ENCODE measurements at places on chromosomes 16 and 17.

GRCh38 chr17:38899421-38899820 is 26.0 kb upstream of the LASP1NB start:
- no peak for DNase-seq

DNA sequence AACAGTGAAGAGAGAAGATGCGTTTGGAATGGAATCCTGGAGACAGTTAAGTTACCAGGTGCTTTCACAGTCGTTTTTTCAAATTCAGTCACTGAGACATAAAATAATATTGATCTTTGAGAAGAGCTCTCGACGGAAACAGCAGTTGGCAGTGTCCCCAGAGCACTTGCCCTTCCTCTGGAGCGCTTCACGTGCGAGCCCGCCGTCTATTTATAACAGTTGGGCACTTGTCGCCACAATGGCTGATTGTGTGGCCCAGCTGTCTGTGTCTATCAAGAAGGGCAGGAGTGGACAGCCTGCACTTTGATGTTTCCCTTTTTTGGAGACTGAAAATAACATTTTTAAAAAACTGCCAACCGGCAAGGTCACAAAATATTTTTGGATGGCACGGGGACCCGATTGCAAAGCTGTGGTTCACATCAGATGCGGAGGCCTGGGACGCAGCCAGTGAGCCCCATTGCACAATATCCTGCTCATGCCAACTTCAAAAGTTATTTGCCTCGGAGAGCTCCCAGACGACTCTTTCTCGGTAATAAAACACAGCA is 62.9 kb downstream of the ADCY9 start:
- DNase-seq: no peak

GRCh38 chr16:84088695-84089395 is 27.9 kb downstream of the MBTPS1 start:
- no peak for DNase-seq

- no peak for DNase-seq
Measured at GRCh38 chr16:35862242-35862641, 2402.8 kb downstream of the TP53TG3F start.

GRCh38 chr17:17749921-17750320 is 68.7 kb downstream of the RAI1 start:
- no peak for DNase-seq

- DNase-seq: no peak
Measured at GRCh38 chr16:65660390-65660789, 538.5 kb upstream of the CDH11 start.

DNA sequence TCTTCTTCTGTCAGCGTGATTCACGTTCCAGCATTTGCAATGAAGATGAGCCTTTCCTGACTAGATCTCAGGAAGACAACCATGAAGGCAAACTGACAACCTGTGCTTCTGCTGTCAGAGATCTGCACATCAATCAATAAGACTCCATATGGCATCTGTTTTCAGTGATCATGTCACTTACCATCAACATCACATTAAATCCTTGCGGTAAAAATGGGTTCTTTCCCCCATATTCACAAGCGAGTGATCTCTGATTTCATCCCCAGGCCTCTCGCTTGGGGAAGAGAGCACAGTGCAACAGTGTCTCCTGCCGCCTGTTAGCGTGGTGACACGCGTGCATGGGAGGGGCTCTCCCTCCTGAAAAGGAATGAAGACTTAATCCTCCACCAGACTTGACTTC is 11.1 kb downstream of the NACA2 start:
- no peak for DNase-seq

GRCh38 chr16:19488213-19488640 is 33.7 kb downstream of the GDE1 start:
- DNase-seq: no peak

DNA sequence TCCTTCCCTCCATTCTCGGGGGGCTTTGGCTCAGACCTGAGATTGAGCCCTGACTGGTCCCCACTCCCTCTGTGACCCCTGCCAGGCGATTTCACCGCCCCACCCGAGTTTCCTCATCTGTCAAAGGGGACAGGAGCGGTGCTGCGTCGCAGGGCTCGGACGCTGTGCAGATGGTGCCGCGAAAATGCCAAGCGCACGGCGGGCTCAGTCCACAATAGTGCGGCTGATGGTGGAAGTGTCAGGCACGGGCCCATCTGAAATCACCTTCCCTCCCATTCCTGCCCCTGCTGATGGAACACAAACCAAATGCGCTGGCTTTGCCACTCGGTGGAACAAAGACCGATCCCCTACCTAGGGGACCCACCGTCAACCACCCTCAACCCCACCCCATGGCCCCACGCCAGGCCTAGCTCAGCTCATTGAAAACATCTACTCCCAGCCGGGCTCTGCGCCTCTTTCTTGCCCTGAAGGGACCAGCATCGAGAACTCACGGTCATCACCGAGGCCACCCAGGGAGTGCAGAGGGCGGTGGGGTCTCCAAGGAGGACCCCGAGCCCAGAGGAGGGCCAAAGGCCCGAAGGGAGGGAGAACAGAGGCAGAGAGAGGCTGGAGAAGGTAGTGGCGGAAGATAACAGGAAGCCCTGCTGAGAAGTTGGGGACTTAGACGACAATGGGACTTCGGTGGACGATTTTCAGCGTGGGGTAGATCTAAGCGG is 1.4 kb downstream of the CARHSP1 start:
- no peak for DNase-seq

- DNase-seq: no peak
Measured at GRCh38 chr16:49333259-49333597, 40.4 kb upstream of the C16orf78 start.

DNA sequence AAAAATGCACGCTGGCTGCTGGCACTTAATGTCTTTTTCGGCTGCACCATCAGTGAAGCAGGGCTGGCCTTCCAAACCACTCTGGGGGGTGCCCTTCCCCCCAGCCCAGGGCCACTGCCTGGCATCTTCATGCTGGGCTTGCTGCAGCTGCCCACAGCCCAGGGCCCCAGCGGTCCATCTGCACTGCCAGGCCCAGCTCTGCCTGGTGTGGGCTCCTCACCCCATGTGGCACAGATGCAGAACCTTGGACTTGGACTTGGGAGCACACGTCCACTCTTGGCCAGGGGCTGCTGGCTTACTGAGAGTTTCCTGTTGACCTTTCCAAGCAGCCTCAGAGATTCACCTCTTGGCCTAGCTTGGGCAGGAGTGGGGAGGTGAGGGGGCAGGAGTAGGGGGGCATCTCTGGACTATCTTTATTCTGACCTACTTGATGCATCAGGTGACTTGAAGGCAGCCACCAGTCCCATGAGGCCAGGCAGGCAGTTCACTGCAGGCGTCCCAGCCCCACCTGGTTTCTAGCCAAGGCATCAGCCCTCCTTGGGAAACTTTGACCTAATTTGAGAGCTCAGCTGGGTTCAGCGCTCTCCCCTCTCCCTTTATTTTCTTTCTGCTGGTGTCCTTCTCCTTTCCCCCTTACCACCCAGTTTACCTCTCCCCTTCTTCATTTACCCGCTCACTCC is 365.8 kb downstream of the CPPED1 start:
- no peak for DNase-seq

GRCh38 chr16:17658881-17659280 is 188.1 kb upstream of the XYLT1 start:
- DNase-seq: no peak

GRCh38 chr17:8844229-8845218 is 22.9 kb downstream of the PIK3R6 start:
- DNase-seq: no peak

DNA sequence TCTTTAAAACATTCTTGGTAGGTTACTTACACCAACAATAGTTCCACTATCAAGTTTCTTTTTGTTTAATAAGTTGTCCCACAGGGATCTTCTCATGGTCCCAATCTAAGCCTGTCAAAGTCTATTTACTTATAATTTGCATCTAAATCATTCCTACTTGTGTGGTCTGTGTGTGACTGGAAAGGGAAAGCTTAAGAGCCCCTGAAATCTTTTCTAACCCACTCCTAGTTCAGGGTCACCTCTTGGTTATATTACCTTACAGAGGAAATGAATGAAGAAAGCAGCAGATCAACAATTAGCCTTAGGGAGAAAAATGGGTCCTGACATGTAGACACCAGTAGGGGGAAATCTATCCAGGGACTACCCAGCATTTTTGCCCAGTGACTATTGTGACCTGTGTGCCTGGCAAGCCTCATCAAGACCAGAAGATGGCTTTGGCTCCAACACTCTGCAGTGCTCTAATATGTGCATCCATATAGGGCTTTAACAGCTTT is 110.4 kb upstream of the HAS3 start:
- no peak for DNase-seq

DNA sequence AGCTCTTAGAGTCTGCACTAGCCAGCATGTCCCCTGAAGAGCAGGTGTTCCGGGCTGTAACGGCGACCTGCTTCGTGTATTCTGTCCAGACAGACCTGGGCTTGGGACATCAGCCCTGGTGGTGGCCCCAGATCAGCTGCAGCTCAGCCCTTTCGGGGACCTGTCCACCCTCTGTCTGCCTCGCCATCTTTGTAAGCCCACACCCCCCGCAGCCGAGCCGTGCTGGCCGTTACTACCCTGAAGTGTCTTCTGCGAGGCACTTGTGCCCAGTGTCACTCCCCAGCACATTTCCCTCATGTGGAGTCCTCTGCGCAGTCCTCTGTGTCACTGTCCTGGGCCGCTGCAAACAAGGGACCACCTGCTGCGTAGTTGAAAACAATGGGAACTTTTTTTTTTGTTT is 10.4 kb downstream of the CARD14 start:
- no peak for DNase-seq

DNA sequence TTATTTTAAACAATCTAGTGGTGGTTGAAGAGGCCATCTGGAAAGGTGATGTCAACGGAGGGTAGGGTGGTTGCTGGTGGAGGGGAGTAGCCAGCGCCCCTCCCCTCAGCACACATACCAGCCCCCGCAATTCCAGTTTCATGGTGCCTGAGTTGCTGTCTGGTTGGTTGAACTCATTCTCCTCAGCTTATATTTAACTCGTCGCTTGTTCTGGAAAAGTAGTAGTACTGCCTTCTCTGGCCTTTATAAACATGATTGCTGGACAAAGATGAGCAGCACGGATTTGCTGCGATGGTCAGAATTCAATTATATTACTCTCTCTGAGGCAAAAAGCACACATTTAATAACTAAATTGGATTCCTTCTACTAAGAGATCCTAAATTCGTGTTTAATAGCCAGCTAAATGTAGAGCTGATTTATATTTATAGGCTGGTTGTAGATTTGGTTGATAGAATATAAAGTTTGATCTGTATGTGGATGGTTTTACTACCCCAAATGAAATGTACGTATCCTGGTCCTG is 238.0 kb upstream of the TBX2 start:
- DNase-seq: no peak

- no peak for DNase-seq
Measured at GRCh38 chr17:80481284-80482057, 5.1 kb upstream of the NPTX1 start.

DNA sequence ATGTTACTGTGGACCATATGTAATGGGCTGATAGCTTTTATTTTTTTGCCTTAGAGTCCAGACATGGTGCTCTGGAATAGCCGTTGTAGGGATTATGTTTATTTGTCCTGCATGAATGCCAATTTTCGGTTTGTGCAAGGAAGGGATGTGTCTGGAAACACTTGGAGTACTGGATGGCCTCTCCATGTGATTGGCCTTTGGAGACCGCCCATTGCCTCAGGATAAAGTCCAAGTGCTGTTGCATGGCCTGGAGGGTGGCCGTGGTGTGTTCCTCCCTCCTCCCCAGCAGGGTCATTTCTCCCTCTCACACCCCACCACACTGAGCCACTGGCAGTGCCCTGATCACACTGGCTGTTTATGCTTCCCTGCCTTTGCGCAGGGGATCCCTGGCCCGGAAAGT is 93.9 kb downstream of the MSI2 start:
- DNase-seq: no peak

Data from pulmonary artery endothelial cell (primary cell).